Activated CD4-positive, alpha-beta T cell treated with anti-CD3 and anti-CD28 coated beads, Interleukin-2, amount 10 ng/mL, durations not matched to agents 24 days and 14 days (primary cell): ENCODE measurements at places on chromosomes 3 and 15. TPM values are rescaled to one million over a fixed set of nuclear protein-coding genes. Genes with fewer than 3 reads are reported as not detected.

The CACNA2D3 gene
- not detected in 2 replicates for total RNA-seq

The SCG5 gene
- total RNA-seq = 1.5 and 2.2 TPM in 2 replicates

The STRIT1 gene
- total RNA-seq = not detected in 2 replicates

The BBX gene
- total RNA-seq = 37.2 and 39.6 TPM in 2 replicates

The P2RY1 gene
- 0.77 and 0.92 TPM in 2 replicates for total RNA-seq

The ALDH1A3 gene
- total RNA-seq = not detected in 2 replicates

The RBPMS2 gene
- total RNA-seq = 0.12 TPM in 1 of 2 replicates, not detected in the other

The TADA3 gene
- 63.4 and 64.6 TPM in 2 replicates for total RNA-seq

The MYO5C gene
- total RNA-seq = 0.24 and 0.30 TPM in 2 replicates

The ROPN1 gene
- not detected in 2 replicates for total RNA-seq

- DNase-seq = no peak
Observed at GRCh38 chr15:67389975-67390374, 131.0 kb upstream of the C15orf61 start.

- DNase-seq = no peak
Observed at GRCh38 chr15:51536965-51537574, 85.5 kb downstream of the DMXL2 start.

DNA sequence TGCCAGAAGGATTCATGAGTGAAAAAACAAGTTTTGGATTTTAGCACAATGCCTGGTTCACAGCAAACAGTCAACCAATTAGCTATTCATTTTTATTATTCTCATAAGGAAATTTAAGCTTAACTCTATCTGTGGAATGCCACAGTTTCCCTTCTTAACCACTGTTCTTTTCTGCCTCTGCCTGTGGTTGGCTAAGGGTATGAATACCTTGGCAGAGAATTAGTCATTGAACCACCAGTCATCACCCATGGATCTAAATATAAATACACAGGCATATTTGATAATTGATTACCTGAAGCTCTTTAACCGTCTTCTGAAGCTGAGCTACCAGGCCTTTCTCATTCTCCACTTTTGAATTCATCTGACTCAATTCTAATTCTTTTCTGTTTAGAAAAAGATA is 79.9 kb downstream of the MYH15 start:
- no peak for DNase-seq

- no peak for DNase-seq
Observed at GRCh38 chr3:29070959-29071634, 209.8 kb upstream of the RBMS3 start.

DNA sequence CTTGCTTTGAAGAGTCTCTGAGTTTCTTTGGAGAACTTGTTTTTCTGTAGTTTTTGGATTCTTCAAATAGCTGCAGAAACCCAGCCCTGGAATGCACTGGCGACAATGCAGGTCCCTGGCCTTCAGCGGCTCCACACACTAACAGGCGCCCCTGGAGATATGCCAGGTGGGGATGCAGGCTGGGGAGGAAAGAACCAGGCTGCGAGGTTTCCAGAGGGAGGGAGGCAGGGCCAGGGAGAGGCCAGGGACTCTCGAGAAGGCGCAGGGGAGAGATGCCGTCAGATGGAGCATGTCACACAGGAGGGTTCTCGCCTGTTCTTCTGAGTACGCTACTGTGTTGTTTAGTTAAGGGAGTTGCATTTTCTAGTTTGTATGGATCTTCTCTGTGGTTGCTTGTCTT is 283.1 kb downstream of the GABRG3 start:
- DNase-seq = peak; percentile 15

- no peak for DNase-seq
Observed at GRCh38 chr15:92586383-92586942, 69.1 kb downstream of the FAM174B start.

- DNase-seq = no peak
Observed at GRCh38 chr3:67335813-67336212, 318.6 kb downstream of the SUCLG2 start.

GRCh38 chr3:101941318-101942040 is 92.2 kb downstream of the NFKBIZ start:
- DNase-seq = no peak

DNA sequence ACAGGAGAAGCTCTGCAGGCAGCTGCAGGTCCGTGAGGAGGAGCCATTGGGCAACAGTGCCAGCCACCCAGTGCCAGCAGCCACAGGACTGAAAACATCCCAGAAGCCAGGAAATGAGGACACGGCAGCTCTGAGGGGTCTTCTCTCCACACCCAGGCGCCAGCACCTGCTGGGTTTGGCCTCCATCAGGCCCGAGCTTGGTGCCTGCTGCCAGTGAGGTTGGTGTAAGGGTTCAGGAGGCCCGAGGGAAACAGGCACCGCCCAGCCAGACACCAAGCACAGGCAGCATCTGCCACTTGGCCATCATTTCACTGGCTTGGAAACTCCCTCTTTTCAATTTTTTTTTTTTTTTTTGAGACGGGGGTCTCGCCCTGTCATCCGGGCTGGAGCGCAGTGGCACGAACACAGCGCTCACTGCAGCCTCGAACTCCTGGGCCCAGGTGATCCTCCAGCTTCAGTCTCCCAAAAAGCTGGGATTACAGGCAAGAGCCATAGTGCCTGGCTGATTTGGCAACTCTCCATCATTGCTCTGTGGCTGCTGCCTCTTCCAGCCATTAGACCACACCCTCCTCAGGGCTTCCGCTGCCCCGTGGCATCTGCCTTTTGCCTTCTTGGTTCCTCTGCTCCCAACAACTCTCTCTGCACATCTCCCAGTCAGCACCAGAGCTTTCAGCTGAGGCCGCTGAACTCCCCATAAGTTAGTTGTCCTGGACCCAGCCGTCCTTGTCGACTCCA is 1.5 kb upstream of the ITIH3 start:
- DNase-seq = no peak

DNA sequence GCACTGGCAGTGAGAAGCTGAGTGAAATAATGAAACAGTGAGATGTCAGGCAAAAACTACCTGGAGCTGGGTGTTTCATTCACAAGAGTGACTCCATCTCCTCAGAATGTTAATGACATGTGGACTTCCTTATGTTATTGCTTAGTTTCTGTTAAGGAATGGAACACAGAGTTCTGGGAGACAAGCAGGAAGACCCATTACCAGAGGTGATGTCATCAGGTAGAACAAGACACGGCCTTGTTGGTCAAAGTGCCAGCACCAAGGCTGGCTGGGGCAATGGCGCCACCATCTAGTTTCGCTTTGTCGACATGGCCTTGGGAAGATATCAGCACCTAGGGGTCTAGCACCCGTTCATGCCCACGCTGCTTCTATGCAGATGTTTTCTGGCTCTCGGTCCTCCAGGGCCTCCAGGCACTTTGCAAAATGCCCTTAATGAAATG is 252.2 kb downstream of the FAM43A start:
- no peak for DNase-seq

DNA sequence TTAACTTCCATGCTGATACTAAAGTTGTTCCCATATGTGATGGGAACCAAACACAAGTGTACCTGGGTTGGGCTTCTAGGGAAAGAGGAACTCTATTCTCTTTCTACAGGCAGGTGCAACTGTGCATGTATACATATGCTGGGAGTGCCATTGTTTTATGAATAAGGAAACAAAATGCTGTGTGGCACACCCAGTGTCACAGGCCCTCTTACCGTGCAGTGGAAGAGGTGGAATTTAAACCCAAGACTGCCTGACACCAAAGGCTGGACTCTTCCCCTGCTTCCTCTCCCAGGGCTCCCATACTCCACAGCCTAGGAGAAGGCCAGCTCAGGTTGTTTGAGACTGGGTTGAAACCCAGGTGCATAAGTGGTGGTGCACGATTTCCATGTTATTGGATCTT is 1.9 kb upstream of the FETUB start:
- no peak for DNase-seq

DNA sequence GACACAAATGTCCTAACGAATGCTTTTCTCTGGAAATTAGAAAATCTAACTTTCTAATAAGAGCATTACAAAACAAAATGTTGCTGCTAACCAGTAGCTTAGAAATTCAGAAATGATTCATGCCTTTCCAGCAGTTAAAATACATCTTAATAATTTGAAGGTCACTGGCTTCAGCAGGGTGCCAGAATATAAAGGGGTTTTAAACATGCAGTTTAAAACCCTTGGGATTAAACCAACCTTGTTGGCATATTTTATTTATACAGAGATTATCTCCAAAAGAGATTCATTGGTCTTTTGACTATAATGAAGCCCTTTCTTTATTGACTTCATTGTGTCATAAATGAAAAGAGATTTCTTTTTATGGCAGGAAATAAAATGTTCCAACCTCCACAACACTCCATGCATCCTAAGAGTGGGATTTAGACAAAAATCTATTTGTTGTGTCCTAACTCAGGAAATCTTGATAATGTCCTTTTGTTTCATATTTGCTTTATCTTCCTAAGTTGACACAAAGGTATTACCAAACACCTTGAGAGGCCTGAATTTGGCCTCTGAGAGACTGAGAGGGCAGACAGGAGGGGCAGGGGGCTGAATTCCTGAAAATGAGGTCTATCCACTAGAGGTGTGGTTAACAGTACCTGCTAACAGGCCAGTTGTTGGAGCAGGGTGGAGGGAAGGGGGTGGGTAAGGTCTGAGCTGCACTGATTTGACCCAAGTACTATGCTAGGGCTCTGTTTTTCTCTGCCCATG is 124.4 kb downstream of the FEZF2 start:
- DNase-seq = no peak

DNA sequence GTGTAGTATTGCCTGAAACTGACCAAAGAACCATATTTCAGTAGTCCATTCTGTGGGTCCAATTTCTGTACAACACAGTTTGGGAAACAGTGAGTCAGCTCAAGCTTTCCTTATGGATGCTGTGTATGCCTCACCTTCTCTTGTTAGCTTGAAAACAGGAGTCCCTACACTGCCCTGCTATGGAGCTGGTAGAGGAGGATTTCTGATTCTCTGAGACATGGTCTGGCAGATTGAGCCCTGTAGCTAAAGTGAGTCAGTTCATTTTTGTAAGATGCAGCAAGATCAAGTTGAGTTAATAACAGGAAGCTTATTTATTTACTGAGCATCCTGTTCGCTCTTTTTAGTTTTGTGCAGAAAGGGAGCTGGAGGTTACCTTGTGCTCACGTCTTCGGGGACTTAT is 424.1 kb upstream of the RBMS3 start:
- DNase-seq = no peak

GRCh38 chr3:185403002-185403401 is 40.1 kb downstream of the MAP3K13 start:
- no peak for DNase-seq

- no peak for DNase-seq
Observed at GRCh38 chr3:101379658-101380376, 59.4 kb upstream of the IMPG2 start.

GRCh38 chr15:100020189-100020588 is 287.0 kb upstream of the LYSMD4 start:
- no peak for DNase-seq

DNA sequence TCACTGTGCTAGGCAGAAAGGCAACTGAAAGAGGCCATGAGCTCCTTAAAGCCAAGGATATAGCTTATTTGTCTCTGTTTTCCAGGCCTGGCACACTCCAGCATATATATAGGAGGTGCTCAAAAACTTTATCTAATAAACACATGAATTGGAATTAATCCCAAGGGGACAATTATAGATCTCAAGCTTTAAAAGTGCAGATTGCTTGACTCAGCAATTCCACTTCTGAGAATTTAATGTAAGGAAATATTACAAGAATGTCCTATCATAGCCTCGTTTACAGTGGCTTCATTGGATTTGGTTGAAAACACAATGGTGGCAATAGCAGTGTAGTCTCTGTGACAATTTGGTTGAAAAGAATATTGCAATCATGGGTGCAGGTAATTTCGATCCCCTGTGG is 267.3 kb downstream of the SHQ1 start:
- no peak for DNase-seq

DNA sequence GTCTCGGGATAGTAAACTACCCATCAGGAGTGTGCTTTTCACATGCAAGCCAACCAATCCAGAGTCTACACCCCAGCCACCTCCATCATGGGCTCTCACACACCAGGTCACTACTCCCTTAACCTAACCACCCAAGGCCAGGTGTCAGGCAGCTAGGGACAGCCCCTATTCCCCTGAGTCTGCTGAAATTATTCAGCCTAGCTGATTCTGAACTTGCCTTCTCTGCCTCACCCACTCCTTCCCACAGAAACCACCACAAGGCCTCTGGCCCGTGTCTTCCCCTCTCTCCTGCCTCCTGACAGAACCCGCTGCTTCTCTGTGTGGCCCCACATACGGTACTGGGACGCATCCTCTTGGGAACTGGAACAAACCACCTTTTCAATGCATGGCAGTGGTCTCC is 82.1 kb downstream of the PCSK6 start:
- DNase-seq = no peak

DNA sequence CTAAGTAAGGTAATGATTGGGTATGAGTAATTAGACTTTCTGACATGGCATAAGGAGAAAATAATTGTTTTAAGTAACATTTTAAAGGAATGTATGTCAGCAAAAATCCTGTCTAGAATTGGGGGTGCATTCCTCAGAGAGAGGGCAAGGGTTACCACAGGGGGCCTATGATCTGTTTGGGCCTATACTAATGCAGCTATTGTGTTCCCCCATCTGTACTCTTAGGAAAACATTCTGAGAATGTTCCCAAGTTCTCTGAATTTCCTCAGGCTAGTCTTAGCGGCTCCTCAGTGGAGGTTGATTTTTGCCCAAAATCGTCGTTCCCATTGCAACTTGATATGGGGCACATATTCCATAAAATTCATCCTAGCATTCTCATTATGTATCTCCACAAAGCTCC is 1216.4 kb upstream of the GBE1 start:
- DNase-seq = no peak

DNA sequence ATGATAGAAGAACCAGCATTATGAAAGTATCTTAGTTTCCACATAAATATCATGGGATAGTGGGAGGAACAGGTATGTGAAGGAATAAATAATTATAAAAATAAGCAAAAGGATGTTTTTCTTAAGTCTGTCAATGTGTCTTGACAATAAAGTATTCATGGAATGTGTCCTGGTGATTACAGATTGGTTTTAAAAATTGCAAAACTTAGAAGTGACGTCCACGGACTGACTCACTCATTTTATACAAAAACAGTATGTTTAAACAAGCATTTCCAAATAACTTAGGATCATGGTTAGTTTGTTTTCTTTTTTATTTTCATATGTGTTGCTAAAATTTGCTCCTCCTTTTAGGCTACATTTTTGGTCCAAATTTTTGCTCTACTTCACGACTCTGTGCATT is 687.0 kb upstream of the NECTIN3 start:
- DNase-seq = no peak

DNA sequence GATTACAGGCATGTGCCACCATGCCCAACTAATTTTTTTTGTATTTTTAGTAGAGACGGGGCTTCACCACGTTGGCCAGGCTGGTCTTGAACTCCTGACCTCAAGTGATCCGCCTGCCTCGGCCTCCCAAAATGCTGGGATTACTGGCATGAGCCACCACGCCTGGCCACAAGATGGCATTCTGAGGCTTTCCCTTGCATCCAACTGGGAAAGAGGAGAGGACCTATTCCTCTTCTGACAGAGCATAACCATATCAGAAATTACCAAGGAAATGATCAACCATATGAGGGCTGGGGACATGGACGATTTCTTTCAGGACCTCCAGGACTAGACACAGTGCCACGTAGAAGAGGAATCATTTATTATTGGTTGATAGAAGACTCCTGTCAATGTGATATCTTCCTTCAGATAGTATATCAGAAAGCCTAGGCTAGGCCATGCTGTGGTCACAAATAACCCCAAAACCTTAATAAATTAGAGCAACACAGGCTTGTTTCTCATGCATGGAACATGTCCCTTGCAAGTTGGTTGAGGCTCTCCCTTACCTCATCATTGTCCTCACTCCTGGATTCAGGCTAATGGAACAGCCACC is 372.3 kb upstream of the IL12A start:
- DNase-seq = no peak

GRCh38 chr3:69748503-69748902 is 9.2 kb downstream of the MITF start:
- no peak for DNase-seq
